Epithelial cell of proximal tubule (primary cell): ENCODE measurements at places on chromosomes 5 and 9.

DNA sequence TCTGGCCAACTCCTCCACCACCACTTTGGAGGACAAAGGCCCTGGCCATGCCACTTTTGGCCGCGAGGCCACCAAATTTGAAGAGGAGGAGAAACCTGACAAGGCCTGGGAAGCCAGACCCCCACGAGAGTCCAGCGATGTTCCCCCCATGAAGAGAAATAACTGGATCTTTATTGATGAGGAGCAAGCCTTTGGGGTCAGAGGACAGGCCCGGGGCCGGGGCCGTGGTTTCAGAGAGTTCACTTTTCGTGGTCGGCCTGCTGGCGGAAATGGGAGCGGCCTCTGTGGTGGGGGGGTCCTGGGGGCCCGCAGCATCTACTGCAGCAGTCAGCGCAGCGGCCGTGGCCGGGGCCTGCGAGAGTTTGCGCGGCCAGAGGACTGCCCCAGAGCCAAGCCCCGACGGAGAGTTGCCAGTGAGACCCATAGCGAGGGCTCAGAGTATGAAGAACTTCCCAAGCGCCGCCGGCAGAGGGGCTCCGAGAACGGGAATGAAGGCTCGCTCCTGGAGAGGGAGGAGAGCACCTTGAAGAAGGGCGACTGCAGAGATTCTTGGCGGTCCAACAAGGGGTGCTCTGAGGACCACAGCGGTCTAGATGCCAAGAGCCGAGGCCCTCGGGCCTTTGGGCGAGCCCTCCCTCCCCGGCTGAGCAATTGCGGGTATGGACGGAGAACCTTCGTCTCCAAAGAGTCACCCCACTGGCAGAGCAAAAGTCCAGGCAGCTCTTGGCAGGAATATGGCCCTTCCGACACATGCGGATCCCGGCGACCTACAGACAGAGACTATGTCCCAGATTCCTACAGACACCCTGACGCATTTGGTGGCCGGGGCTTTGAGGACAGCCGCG is 27.4 kb upstream of the POMT1 start:
- DNase-seq, result no peak

DNA sequence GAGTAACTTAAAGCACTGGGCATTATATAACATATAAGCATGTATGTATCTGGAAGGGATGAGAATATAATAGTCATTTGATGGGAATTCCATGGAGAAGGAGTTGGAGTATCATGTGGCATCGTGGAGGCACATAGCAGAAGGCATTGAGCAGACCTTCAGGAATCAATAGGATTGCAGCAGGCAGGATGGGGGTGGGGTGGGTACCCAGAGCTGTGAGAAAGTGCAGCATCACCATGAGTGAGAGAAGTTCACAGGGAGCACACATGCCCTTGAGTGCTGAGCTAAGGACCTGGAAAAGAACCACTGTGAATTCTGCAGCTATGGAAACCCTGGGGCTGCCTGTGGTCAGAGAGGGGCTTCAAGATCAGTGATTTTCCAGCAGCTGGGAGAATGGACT is 57.3 kb downstream of the MED10 start:
- DNase-seq, result no peak

- no peak for DNase-seq
Measured at GRCh38 chr5:75510417-75510835, 1.0 kb downstream of the CERT1 start.

DNA sequence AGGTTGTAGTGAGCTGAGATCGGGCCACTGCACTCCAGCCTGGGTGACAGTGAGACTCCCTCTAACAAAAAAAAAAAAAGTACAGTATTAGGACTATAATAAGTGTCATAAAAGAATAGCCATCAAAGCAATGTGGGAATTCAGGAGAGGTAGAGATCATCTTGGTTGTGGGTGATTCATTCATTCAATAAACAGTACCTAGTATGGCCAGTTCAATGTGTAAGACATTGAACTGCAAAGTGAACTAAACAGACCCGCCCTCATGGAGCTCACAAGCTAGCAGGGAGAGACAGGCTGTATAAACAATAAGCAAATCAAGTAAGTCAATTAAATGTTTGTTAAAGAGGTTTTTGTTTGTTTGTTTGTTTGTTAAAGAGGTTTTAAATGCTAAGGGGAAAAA is 146.1 kb upstream of the RANBP3L start:
- DNase-seq, result no peak

DNA sequence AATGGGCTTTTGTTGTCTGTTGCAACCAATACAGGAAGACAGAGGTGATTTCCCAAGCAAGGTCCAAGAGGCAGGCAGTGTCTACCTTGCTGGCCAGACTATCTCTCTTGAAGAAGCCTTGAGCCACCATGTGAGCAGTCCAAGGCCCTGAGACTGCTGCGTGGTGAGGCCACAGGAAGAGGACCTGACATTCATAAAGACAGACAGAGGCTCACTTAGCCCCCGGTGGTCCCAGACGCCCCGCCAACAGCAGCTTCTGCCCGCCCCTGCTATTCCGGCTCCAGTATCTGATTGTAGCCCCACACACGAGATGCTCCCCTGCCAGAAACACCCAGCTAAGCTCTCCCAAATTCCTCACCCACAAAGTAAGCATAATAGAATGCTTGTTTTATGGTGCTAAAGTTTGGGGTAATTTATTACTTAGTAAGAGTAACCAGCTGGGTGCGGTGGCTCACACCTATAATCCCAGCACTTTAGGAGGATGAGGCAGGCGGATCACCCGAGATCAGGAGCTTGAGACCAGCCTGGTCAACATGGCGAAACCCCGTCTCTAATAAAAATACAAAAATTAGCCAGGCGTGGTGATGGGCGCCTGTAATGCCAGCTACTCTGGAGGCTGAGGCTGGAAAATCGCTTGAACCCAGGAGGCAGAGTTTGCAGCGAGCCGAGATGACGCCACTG is 22.8 kb upstream of the FUBP3 start:
- no peak for DNase-seq

DNA sequence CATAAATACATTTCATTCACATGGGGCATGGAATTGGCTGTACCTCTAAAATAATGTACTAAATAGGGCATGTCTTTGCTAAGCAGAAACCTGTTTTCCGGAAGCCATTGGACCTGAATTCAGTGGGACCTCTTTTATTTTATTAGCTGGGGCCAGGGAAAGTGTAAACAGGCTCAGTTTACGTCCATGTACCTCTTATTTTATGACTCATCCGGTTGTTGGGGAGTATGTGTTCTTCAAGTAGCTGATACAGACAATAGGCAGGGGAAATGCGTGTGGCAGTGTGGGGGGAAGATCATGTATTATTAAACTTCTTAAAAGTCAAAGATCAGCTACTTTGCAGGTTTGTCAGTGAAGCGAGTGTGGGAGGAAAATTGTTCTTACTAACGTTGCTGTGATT is 1.4 kb upstream of the GDNF start:
- no peak for DNase-seq
